ENCODE measurements at places on chromosomes 12 and 14.

DNA sequence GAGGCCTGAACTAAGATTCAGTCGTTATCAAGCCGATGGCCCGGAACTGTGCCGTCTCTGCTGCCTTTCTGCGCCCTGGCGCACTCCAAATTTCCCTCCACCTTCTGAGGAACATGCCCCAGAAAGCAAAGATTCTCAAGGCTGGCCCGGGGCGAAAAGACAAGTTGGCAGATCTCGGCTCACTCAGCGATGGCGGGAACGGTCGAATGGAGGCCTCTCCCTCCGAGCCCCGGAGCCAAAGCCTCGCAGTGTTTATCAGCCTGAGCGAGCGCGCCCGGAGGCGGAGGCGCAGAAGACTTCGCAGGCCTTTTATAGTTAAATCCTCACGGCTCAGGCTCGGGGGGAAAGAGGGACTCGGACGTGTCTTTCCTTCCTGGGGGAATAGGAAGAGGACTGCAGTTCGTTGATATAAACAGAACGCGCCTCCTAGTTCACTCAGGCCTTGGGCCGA, 5.6 kb downstream of the TBX5 start:
- DNase-seq: no peak

DNA sequence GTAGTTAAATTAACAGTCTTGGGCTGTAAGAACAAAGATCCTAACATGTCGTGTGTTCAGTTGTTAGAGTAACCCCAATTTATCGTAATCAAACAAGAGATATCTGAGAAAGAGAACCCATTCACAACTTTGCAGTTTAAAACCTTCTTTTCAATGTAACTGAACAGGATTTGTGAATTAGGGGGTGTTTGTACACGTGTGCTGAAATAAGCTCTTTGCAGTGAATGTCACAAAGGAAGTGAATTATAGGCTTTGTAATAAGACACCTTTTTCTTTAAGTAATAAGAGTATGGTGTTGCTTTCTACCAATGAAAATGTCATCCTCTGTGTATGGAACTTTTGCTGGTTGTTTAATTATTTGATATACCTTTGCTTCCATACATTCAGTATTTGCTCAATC, 114.0 kb downstream of the ALX1 start:
- no peak for DNase-seq

DNA sequence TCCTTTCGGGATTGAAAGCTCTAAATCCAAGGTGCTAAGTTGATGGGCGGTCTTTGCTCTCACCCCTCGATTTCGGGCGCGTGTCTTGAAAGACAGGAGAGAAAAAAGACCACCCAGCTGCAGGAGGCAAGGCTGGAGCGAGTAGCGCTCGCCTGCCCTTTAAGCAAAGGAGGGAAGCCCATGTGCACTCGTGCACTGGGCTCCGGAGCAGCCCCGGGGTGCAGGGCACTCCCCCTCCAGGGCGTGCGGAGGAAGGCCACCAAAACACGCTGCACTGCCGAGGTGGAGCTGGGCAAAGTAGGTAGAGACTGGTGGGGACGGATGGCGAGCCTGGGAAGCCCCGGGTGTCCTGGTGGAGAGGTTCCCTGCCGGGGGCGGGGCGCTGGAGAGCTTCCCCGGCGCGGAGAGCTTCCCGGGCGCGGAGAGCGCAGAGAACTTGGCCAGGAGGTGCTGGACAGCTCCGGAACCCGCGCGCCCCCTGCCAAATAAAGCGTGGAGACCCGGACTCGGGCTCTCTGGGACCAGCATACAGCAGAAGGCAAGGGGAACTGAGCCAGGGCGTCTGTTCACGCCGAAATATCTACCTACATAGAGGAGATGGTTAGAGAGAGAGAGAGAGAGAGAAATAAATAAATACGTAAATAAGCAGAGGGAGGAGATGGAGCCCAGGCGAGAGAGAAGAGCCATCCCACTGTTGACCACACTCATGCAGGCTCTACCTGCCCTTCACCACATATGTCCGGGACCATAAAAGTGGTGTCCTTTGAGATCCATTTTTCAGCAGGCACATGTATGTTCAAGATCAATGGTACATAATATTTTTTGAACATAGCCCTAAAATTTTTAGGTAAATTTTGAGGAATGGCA, 662 bp upstream of the NELL2 start:
- peak; percentile 9 for DNase-seq

DNA sequence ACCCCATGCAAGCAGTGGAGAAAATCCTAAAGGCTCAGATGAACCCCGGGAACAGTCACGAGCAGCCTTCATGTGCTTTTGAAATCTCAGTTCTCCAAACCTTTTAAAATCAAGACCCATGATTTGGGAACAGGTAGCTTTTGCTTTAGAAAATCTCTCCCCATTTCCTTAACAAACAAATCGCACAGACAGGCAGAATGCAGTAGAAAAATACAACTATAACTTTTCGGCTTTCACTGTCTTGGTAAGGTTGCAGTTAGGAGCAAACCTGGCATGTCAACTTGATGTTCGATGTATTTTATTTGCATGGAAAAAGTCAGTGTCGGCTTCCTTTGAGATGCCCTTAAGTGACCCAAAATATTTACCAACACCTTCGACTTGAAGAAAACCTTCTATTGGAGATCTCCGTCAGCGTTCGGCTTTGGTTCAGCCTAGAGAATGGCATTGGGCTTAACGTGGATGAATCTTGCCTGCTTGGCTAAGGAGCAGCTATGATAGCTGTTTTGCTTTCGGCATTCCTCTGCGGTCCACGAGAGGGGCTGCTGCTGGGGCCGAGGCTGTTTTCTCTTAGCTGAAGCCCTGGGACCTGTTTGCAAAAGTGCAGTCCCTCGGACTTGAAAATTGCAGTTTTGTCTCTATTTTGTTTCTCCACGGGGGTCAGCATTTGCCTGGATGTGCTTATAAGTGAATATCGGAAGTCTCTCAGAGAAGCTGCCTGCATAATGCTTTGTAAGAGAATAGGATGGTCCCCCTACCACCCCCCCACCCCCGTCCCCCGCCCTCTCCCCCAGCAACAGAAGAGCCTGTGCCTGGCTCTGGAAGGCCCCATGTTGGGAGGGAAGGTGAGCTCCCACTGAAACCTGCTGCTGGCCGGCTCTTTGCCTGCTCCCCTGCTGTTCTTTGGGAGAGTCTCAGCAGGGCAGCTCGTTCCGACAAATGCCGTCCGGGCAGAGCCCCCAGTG, 122.8 kb downstream of the AACS start:
- no peak for DNase-seq

DNA sequence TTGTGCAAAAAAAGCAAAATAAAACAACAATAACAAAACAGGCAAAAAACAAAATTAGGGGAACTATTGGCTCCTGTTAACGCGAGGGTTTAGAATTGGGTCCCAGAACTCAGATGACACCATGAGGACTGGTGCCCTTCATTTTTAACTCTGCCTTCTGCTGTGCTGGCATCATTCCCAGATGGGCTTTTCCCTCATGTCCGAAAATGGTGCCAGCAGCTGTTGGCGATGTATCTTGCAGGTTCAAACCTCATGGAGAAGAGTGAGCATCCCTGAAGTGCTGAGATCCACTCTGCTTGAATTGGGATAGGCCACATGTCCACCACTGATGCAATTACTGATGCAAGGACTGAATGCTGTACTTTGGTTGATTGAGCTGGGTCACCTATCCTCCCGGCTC, 61.1 kb downstream of the MYRFL start:
- no peak for DNase-seq

- peak; percentile 76 for DNase-seq
Measured at GRCh38 chr12:51678086-51678724, 87.2 kb downstream of the SCN8A start.

GRCh38 chr12:13187399-13187798, 9.1 kb upstream of the EMP1 start:
- no peak for DNase-seq

DNA sequence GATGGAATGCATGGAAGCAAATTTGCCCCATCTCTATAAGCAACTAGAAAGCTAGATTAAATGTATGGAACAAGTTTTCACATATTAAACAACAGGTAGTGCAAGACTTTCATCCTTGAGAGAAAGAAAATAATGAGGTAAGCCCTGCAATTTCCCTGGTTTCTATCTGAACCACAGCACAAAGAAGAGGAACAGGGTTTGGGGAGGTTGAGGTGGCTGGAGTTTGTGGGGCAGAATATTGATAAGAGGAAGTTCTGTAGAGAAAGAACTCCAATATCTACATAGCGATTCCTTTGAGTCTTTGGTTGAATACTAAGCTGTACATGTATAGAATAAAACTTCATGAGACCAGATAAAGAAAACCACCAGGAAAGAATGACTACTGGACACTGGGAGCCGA, 96.3 kb upstream of the CCND2 start:
- DNase-seq: peak; percentile 41

DNA sequence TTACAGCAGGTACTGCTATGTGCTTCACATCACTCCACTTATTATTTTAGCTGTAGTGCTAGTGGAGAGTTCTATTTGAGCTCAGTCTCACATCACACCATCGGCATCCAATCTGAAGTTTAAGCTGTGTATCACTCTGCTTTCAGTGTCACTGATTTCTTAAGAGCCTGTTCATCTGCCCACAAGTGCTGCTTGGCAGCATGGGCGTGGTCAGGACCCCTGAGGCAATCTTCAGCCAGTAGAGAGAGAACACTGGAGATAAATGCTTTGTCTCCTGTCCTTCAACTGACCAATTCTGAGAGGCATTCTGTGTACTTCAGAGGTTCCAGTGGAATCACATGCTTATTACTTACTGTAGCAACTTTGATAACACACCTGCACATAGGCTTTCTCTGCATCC, 728.8 kb downstream of the RPS29 start:
- DNase-seq: no peak

DNA sequence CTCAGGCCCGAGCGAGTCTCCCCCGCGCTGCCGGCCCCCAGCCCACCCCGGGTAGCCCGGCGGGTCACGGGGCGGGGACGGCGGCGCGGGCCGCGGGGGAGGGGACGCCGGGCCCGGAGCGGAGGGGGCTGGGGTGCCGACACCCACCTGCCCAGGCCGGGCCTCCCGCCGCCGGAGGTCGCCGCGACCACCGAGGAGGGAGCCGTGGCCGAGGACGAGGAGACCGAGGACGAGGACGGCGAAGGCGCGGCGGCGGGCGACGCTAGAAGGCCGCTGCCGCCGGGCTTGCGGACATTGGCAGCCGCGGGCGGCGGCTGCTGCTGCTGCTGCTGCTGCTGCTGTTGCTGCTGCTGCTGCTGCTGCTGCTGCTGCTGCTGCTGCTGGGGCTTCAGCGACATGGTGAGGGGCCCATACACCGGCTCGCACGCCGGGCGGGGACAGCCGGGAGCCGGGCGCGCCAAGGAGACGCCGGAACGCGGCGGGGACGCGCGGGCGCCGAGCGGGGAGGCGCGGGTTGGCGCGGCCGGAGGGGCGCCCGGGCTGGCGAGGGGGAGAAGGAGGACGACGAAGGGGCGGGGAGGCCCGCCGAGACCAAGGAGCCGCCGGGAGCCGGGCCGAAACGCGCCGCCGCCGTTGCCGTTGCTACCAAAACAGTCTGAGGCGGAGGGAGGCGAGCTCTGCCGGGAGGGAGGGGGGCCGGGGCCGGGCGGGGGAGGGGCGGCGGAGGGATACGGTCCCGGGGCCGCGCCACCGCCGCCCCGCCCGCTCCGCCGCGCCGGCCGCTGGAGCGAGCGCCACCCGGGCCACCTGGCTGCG, at the start of gene ATXN2:
Gene ATXN2 (minus strand): TSS at position 679 of the 816 bp plus-strand sequence. CDS start 281 bp downstream, at position 398.
- DNase-seq: peak; percentile 80

DNA sequence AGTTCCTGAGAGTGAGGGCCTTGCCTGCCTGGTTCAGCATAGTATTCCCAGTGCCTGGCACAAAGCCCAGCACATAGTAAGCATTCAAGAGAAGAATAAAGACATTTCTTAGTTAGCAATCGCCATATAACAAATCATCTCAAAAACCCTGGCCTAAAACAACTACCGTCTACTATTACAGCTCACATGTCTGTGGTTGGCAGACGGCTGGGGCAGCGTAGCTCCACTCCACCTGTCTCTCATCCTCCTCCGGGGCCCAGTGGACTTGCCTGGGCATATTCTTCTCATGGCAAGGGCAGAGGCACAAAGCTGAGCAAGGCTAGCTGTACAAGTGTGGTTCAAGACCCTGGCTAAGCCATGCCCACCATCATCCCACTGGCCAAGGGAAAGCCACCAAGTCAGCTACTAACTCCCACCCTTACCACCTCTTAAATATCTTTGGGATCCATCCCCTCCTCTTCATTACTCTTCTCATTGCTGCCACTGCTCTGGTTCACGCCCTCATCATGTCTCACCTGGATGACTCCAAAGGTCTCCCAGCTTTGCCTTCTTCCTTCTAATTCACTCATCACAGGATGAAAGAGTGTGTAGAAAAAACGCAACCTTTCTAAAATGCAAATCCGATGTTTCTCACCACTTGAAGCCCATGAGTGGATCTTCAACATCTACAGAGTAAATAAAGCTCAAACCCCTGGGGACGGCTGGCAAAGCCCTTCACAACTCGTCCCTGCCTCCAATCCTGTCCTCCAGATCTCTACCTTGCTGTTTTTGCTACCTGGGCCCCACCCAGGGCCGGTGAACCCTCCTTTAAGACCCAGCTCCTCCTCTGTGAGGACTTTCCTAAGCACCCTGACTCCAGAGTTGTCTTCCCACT, 10.4 kb downstream of the TMEM229B start:
- no peak for DNase-seq

DNA sequence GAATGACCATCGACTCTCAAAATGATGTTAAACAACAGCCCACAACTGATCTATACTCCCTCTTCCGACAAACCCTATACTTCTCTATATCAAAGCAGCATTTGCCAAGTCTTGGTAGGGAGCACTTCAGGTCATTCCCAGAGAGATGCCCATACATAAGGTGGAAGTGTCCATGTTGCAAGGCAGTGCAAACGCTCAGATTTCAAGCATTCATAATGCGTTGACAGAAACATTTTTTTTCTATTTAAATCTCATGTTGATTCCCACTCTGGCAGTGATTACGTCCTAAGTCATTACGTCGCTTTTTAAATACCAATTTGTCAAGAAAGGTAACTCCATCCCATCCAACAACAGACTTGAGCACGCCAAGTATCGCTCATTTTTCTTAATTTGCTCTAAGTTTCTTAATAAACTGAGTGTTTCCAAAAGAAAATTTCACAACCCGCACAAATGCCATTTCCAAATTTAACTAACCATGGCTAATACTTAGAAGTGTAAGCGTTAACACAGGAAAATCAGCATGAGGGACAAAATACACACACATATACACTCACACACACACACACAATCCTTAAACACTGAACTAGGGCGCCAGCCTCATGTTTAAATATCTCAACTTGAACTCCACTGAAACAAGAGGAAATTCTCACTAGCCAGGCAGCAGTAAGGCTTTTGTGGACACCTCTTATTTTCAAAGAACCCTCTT, 1.1 kb downstream of the GXYLT1 start:
- peak; percentile 50 for DNase-seq

DNA sequence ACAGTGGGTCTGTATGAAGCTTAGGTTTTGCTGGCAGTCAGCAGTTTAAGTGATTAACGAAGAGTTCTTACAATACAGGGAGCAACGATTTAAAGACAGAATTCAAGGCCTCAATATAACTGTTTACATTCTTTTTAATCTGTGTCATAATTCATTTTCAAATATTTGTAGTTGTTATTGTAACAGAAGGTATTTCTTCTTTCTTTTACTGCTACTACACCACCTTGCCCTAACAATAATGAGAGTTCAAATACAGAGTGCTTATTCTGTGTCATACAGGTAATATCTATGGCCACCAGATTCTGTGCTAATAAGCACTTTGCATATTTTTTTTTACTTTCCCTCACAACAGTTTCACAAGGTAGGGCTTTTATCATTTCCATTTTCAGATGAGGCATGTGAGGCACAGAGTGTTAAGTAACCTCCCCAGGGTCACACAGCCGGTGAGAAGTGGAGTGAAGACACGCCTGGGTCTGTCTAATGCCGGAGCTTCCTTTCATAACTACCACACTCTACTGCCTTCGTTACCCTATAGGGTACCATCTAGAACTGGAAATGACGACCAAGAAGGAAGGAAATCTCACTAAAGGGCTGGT, 81.9 kb downstream of the PELI2 start:
- DNase-seq: no peak

- DNase-seq: peak; percentile 78
Measured at GRCh38 chr12:132904718-132905328, 17.4 kb upstream of the CHFR start.
